ENCODE measurements at places on chromosomes 5 and 9. TPM values are rescaled to one million over a fixed set of nuclear protein-coding genes. Genes with fewer than 3 reads are reported as not detected.

DNA sequence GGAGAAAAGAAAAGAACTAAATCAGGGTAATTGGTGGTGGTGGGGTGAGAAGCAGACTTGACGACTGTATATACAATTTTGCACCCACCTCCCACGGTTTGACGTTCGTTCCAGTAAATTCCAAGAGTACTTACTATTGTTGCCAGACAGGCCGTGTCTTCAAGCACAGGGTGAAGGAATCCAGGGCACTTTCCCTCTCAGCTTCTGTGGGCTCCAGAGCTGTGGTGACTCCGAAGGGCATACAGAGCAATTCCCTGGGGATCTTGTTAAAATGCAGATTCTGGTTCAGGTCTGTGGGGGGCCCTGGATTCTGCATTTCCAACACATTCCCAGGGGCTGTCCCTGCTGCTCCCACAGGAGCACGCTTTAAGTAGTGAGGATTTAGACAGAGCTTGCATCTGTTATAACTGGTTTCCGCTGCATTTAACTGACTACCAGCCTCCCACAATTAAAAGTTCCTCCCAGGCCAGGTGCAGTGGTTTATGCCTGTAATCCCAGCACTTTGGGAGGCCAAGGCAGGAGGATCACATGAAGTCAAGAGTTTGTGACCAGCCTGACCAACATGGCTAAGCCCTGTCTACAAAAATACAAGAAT lies 49.3 kb upstream of the FANCC start:
- no peak for DNase-seq

GRCh38 chr5:60538426-60538825 lies 161.5 kb downstream of the DEPDC1B start:
- no peak for DNase-seq

DNA sequence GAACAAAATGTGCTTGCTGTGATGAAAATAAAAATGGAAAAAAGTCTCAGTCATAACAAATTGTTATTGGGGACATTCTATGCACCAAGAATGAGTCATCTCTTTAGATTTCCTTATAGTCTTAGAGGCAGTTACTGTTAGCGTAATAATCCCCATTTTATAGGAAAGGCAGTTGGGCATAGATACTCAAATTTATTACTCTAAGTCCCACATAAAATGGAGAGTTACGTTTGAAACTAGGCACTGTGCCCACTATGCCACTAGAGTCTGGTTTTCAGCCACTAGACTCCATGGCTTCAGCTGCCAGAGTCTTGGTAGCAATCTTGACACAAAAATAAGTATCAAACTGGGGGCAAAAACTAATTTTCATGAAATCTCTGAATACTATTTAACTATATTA lies 317.9 kb upstream of the MEF2C start:
- DNase-seq: no peak

DNA sequence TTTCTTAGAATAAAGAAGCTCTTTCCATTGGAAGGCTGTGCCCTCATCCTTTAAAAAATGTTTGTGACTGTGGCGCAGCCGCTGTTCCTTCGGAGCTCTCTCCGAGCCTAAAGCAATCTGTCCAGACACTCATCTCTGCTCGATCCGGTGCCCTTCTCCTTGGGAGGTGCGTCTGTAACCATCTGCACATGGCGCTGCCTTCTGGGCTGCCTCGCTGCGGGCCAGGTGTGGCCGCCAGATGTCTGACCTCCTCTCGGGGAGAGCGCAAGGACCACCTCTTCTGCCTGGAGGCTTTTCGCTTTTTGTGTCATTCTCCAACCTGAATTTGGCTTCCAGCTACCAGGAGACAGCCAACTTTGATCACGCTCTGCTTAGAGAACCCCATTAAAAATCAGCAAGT lies 153.4 kb upstream of the PTCH1 start:
- no peak for DNase-seq

DNA sequence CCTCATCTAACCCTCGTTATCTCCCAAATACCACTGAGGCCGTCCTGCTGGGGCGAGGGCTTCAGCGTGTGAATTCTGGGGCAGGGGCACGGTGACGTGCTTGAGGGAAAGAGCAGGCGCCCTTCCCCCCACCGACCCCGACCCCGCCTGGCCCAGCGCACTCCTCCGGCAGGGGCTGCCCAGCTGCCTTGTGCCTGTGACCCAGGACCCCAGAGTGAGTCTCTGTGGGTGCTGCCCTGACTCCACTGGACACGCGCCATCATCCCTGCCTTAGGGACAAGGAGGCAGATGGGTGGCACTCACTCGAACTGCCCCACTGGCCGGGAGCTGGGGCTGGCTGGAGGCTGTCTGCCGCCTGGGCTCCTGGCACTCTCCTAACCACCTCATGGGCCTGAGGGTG lies 136.2 kb upstream of the LPCAT1 start:
- DNase-seq: no peak

DNA sequence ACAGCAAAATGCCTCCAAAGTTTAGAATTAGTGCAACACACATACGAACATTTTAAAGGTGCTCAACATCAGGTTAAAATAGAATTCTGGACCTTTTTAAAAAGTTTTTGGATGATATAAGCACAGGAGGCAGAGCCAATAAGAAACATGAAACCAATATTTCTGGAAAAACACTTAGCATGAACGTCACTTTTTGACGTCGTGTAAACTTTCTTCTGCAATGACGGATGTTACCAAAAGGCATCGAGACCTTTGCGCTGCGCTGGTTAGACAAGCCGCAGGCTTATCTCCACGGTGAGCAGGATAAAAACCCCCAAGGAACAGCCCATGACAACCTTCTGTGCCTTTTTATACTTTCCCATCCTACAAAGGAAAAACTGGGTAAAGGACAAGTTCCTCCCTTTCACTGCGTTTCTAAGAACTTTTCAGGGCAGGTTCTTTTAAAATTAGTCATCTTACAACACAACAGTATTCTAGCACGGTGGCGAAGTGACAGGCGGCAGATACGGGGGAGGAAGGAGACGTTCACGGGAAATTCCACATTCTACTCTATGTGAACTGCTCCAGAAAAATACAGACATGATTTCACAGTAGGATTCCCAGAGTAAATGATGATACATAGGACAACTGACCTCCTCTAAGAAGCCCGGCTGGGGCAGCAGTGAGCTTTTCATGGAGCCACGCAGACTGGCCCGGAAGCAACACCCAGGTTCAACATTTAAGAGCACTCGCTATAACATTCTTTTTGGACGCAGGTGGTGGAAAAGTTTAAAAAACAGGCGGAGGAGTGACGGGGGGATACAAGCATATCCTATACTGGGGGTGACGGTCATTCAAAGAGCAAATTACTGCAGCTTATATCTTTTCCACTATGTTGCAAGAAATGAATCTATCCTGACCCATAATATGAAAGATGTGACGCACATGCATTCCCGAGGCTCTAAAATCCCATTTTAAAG lies 52.4 kb downstream of the USP20 start:
- peak; percentile 34 for DNase-seq

DNA sequence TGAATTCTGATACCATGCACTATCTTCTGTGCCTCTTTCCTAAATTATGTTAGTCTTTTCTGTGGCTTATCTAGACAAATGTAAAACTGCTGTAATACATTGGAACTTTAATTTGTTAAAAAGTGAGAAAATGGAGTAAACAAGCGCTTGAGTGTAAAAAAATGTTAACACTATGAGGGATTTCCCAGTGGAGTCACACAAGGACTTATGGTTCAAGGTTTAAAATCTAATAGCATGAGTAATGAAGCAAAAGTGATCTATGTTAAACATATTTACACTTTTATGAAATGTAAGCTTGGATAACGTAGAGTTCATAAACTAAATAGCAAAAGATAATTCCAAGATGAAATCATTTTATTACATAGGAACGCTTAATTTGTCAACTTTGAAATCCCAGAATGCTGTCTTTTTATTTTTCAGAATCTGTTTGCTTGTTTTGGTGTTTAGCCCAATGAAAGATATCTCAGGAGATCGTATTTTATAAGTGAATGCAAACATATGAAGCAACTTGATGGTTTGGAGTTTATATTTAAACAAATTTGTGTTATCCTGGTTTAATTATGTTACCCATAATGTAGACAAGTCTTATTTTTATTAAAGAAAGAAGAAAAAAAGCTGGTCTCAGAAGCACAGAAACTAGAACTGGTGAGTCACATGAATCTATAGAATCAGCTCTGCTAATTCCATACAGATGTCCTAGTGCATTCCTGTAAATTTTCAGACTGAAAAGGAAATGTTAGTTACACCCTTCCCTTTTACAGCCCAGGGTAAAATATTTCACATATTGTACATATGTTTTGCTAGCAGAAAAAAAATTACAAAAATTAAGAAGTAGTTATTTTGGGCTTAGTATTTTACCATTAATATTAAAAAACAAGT lies 34.2 kb upstream of the FBN2 start:
- no peak for DNase-seq

DNA sequence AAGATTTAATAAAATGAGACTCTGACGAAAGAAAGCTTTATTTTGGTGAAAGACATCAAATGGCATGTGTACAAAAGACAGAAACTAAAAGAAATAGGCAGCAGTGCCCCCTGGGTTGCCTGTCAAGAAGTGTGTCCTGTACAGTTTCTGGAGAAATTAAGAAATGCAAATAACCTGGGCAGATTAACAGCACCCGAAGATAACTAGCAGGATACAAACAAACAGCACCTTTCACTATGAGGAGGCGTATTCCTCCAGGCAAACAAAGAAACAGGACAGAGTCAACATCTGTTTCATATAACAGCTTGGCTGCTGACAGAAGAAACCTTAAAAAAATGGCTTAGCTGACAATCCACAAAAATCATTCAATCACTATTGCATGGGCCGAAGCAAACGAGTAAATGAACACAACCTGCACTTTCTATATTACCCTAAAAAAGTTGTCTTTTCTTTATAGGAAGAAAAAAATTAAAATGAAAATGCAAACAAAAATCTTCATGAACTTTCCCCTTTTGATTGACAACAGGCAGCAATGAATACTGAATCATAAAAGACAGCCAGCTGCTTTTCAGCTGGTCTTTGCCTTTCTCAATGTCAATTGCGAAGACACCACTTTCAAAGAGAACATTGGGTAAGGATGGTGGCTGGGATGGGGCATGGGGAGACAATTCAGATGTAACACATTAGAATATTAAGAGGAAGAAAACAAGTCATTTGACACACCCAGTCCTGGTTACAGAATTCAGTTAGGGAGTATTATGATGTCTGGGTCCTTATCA lies 162.1 kb downstream of the ARL15 start:
- DNase-seq: no peak

- DNase-seq: no peak
These were observed 1.6 kb downstream of the INSYN2B start for GRCh38 chr5:169978714-169979113.

GRCh38 chr5:171955761-171956160 lies 50.7 kb downstream of the FBXW11 start:
- DNase-seq: no peak

GRCh38 chr5:111063709-111064322 lies 7.7 kb upstream of the TSLP start:
- no peak for DNase-seq

DNA sequence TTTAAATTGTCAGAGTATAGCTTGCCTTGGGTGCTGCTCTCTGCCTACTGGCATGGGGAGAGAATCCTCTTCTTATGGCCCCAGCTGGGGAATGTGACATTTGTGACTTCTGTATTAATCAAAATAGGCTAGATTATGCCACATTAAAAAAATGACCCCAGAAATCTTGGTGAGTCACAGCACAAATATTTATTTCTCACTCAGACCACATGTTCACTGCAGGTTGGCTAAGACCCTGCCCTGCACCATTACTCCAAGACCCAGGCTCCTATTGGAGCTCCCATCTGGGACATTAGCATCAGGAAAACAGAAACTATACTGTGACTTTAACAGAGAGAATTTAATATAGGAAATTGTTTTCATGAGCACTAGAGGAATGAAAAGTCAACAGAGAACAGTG lies 16.6 kb upstream of the WHRN start:
- DNase-seq: no peak

DNA sequence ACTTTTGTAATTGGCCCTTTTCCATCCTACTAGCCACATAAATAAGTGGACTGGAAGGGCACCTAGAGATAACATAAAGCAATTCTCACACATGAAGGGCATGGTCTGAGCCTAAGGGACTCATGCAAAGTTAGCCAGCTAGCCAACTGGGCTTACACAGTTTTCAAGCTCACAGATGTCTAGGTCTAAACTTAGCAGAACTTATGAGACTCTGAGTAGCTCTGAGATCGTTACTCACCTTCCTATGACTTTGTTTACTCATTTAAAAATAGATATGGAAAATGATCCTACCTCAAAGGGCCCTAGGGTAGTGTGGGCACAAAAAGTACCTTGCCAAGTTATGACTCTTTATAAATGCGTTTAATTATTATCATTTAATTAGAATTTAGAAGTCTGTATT lies 410.4 kb upstream of the MPDZ start:
- DNase-seq: peak; percentile 72

GRCh38 chr9:31873722-31874121 lies 510.7 kb upstream of the ACO1 start:
- no peak for DNase-seq

- DNase-seq: no peak
These were observed 695 bp upstream of the ANXA6 start for GRCh38 chr5:151158287-151158661.

GRCh38 chr5:143679777-143680176 lies 132.2 kb upstream of the HMHB1 start:
- DNase-seq: peak; percentile 74

GRCh38 chr5:144194144-144194543 lies 23.5 kb downstream of the KCTD16 start:
- DNase-seq: no peak

Gene CA9
- total RNA-seq: 0.10 TPM

Gene SGCD
- total RNA-seq: 104 TPM

Gene KIF4B
- not detected for total RNA-seq

Gene CENPH
- total RNA-seq: 8.3 TPM

Gene SPINK7
- total RNA-seq: not detected

Gene DAB2
- total RNA-seq: 55.3 TPM

Gene CXCL14
- total RNA-seq: not detected

Gene SKP2
- 56.2 TPM for total RNA-seq

Gene PPP1R26
- total RNA-seq: 15.2 TPM
